ENCODE measurements at places on chromosomes 6 and 20.

DNA sequence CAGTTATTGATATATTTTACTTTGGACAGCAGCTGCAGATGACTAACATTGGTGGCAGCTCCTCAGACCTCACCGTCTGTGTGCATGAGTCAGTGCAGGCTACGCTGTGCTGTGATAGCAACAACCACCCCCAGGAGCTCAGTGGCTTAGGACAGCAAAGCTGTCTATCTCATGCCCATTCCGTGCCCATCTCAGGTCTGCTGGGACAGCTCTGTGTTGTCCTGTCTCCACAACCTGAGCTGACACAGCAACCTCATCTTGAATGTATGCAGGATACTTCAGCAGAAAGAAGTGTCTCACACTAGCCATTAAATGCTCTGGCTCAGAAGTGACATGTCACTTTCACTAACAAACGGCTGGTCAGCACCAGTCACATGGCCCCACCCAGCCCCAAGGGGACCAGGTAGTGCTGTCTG, 47.7 kb downstream of the BANF2 start:
- peak; percentile 78 for DNase-seq

DNA sequence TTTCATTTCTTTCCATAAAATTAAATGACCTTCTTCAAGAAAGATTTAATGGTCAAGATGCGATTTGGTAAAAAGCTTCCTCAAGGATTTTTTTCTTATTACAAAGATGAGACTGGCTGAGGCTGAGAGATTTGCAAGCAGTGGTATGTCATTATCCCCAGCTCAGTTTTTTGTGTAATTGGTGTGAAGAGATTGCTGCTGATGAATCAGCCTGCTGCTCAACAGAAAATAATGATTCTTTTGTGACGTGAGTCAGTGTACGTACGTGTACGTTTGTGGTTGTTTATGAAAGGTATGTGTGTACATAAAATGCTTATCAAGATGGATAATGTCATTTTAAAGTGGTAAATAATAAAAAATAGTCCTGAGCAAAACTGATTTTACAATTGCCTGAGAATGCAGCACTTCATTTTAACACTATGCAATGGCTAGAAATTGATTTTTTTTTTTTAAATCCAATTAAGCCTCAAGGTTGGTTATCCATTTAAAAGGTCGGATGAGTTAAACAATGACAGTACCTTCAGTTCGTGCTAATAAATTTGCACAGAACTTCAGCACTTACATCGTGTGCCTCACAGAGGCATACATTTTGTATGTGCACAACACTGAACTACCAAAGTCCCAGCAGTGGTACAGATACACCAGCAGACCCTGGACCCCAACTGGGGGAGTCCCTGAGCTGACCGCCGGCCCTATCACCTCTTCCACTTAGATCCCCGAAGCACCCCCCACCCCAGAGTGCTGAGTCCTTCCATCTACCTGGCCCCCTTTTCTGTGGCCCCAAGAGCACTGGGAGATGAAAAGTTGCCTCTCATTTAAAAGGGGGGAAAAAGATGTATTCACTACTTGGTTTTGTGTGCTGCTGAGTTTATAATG, 9.7 kb upstream of the NPEPL1 start:
- no peak for DNase-seq

DNA sequence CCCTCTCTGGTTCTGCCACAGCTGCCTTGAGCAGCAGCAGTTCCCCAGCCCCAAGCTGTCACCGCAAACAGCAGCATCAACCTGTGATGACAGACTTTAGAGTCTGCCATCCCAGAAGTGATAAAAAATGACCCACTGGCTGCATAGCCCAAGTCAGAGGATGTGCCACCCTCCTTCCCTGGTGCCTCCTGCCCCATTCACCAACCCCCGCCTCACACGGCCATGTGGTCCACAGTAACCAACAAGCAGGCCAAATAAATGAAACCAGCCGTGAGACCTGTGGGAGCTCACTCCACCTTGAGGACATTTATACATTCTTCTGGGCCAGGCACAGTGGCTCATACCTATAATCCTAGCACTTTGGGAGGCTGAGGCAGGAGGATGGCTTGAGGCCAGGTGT, 98.2 kb downstream of the PRND start:
- no peak for DNase-seq

DNA sequence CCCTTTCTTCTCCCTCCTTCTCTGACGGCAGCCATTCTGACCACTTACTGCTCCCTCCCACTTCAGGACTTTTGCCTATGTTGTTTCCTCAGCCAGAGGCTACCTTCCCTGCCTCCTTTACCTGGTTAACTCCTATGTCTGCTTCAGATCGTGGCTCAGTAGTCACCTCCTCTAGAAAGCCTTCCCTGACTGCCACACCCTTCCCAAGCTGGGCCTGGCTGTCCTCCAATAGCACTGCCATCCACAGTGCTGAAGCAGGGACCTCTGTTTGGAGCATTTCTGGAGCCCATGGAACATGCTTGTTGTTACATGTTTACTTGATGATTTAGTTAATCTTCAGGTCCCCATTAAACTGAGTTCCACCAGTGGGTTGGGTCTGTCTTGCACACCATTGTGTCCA, 13.8 kb downstream of the XKR7 start:
- no peak for DNase-seq

- DNase-seq: no peak
These were observed 140.3 kb downstream of the COL12A1 start for GRCh38 chr6:75065523-75065922.

GRCh38 chr6:165737396-165737795, 74.4 kb upstream of the PDE10A start:
- no peak for DNase-seq

GRCh38 chr6:89132057-89132456, 13.8 kb upstream of the PM20D2 start:
- DNase-seq: no peak
